ENCODE measurements at places on chromosomes 5 and 9.

DNA sequence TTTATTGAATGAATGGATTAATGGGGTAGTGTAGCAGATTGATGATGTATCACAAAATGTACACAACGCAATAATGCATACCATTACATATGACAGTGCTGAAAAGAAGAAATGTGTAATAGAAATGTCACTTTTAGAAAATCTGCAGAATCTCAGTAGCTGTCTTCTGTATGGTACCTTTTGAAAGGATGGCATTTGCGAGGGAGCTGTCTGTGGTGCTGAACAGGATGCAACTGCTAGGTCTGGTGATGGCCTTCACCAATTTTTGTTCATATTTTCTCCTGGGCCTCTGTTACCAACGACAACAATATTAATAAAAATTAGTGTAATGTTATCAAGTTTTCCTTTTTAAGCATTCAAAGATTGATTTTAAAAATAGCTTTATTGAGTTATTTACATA lies 36.2 kb upstream of the OTULIN start:
- peak; percentile 38 for DNase-seq

GRCh38 chr5:131488463-131488862 lies 146.6 kb downstream of the RAPGEF6 start:
- DNase-seq: peak; percentile 16

GRCh38 chr9:107131108-107131799 lies 151.8 kb upstream of the RAD23B start:
- no peak for DNase-seq

DNA sequence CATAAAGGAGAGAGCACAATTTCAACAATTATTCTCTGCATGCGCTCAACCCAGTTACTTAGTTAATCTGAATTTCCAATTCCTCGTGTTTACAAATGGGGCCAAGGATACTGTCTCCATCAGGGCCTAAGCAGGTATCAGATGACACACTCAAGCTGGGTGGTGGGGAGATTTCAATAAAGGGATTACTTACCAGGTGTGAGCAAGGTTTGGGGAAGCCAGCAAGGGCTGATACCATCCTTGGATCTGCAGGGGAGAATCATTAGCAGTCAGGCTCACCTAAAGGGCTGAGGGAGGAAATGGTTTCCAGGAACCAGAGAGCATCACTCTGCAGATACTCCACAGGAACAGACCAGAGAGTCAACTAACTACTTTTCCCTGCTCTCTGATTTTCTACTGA lies 487.1 kb downstream of the NTRK2 start:
- DNase-seq: no peak

- no peak for DNase-seq
Measured at GRCh38 chr5:111779922-111780292, 22.9 kb upstream of the NREP start.

DNA sequence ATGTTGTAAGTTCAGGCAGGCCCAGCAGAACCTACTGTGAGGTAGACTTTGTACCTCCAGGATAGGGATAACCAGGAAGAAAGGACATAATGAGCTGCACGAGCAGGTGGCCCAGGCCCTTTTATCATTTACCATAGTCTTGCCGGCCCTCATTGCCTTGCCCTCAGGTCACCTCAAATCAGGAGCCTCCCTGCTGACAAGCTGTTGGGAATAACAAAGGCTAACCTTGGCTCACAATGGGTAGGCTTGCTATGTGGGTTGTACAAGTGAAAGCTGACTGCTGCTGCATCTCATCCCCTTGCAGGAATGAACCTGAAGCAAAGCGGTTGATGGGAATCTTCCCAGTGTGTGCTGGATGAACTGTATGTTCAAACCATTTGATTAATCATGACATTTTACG lies 159.5 kb upstream of the ACTBL2 start:
- no peak for DNase-seq

DNA sequence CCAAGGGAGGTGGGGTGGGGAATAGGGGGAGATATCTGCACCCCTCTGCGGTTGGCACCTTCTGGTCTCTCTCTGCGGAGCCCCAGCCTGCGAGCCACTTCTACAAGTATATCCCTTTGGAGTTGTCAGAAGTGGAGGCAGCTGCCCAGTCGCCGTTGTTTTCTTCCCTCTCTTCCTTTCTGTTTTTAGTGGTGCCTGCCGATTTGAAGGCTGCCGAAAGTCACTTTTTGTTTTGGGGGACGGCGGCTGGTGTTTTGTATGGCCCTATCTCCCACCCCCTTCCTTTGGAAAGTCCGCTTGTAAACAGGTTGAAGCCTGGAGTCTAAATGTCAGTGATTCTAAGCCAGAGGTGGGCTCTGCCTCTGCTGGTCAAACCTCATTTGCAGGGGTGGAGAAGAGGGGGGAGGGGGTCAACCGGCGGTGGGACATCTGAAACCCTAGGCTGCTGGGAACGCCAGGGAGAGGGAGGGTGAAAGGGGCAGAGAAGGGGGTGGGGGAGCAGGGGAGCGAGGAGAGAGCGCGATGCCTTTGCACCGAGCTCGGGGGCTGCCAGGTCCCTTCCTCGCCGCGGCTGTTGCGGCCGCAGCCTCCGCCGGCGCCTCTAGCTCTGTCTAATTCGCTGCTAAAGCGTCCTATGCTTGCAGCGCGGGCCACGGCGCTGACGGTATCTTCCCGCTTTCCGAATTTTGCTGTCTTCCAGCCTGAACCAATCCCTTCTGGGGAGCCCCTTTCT lies at the start of gene FGF10:
FGF10 (minus strand) TSS at position 331 of the 733 bp plus-strand sequence. CDS start 738 bp downstream, outside the sequence.
- DNase-seq: no peak

- no peak for DNase-seq
Measured at GRCh38 chr9:81374459-81375186, 314.7 kb downstream of the TLE1 start.

DNA sequence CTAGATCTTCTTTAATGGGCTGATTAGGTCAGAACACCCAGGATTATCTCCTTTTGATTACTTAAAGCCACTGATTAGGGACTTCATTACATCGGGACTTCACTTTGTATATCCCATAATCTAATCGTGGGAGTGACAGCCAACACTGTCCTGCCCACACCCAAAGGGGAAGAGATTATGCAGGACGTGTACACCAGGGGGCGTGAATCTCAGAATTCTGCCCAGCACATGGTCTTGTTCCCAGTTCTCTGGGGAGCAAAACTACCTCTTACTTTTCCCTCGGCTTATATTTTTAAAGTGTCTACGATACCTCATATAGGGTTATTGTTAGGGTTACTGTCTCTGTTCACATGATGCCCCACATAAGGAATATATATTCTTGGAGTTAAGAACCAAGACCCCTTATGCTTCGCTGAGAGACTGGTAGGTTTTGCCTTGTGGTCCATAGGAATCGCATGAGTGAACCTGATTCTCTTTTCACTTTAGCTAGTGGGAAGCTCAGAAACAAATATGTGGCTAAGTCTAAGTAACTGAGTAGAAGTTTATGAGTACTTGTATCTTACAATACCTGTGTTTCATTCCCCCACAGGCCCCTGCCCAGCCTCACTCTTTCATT lies 192.7 kb downstream of the GNA14 start:
- DNase-seq: peak; percentile 24

- DNase-seq: no peak
Measured at GRCh38 chr5:35046774-35047173, 975 bp downstream of the AGXT2 start.

DNA sequence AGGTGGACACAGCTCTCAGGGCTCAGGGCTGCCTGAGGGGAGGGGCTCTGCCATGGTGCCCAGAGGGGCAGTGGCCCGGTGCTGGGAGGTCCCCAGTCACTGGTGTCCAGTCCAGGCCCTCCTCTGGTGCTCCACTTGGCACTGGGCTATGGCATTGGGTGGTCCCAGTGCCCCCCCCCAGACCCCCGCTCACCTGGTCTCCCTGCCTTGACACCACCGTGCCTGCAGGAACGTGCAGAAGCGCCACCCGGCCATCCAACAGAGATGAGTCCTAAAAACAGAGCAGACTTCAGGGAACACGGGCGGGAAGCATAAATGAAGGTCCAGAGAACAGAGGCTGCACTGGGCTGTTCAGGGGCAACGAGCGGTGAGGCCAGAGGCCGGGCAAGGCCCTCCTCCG lies 42.3 kb upstream of the NSMF start:
- no peak for DNase-seq

- no peak for DNase-seq
Measured at GRCh38 chr9:131545786-131546335, 538 bp downstream of the PRRT1B start.

DNA sequence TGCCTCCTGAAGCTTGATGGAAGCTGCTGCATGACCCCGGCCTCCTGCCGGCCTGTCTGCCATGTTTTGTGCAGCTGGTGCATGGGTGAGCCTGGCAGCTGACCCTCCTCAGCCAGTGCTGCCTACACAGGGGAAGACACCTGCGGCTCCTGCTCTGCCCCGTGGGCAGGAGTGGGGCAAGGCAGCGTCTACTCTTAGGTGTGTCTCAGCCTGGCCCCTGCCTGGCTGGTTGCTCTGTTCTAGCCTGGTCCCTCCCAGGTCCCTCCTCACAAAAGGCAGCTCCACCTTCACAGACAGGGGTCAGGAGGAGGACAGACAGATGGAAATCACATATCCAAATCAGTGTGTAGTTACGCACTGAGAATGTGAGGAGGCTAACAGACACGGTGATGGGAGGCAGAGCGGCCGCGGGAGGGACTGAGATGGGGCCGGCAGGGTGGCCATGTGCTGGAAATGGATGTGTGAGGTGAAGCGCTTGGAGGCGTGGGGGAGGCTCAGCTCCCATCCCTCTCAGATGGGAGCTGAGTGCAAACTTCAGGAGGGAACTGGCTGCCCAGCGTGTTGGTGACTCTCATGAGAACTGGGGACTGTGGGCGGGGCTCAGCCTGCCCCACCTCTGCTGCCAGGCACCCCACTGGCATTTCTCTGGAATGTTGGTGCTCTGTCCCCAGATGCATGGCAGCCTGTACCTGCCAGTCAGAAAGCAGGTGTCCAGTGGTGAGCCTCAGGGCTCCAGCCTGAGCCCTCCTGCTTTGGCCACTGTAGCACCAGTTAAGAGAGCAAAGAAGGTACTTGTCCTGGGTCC lies 43.4 kb downstream of the PPARGC1B start:
- DNase-seq: no peak

DNA sequence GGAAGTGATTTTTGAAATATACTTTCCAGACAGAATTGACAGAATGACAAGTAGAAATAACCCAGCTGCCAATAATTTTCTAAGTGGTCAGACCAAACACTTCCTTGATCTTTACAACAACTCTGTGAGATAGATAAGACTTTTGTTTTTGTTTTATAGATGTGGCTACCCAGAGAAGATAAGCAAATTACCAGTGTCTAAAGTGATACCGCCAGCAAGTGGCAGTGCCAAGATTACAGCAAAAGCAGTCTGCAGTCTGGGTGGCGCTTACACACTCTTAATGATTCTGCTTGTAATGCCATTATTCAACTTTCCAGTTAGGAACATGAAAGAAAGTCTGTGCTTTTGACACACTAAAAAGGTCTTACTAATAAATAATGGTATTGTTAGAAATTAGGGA lies 92.1 kb downstream of the HCN1 start:
- DNase-seq: no peak

- no peak for DNase-seq
Measured at GRCh38 chr5:33375900-33376299, 64.9 kb upstream of the TARS1 start.

GRCh38 chr9:121592265-121592664 lies 59.2 kb upstream of the DAB2IP start:
- DNase-seq: no peak

- no peak for DNase-seq
Measured at GRCh38 chr5:36389245-36389644, 87.5 kb upstream of the RANBP3L start.

GRCh38 chr5:54298947-54299346 lies 11.4 kb downstream of the ARL15 start:
- no peak for DNase-seq

- no peak for DNase-seq
Measured at GRCh38 chr5:56668996-56669395, 146.4 kb upstream of the MAP3K1 start.

DNA sequence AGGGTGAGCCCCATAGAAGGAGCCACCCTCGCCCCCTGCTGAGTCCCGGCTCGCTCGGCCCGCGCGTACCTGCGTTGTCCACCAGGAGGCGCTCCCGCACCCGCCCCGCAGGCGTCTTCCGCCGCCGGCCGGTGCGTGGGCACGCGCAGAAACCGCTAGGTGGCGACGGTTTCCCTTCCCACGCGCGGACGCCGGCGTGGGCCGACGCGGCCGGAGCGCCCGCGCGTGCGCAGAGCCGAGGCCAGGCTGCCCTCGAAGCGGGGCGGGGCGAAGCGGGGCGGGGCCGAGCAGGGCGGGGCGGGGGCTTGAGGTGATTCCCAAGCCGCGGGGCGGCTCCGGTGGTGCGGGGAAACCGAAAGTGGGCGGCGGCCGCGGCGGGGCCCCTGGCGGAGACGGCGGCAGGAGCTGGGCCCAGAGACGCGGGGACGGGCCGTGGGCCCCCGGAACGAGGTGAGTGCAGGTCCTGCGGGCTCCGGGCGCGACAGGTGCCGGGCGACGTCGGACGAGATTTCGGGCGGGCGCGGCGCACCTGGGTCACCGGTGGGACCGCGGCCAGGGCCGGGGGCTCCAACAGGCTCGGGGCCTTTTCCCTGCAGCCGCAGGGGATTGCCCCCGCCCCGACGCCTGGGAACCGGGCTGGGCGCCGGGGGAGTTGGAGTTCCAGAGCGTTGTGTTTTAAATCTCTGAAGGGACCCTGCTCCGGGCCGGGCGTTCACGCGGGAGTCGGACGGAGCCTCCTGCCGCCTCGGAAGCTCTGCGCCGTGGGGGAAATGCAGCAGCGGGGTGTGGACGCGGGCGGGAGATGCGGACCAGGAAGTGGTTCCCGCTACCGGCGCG lies at the start of gene TDRD7:
TDRD7 (plus strand) TSS at position 308 of the 837 bp plus-strand sequence. CDS start 16,370 bp downstream, outside the sequence.
- peak; percentile 96 for DNase-seq

DNA sequence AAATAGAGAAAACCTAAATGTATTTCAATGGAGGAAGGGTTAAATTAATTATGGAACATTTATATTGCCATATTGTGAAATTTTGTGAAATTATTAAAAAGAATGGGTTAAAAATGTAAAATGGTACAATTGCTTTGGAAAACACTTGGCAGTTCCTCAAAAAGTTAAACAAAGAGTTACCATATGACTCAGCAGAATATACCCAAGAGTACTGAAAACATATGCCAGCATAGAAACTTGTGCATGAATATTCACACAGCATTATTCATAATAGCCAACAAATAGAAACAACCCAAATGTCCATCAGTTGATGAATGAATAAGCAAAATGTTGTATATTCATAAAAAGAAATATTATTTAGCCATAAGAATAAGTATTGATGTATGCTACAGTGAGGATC lies 181.0 kb upstream of the MAST4 start:
- DNase-seq: no peak

DNA sequence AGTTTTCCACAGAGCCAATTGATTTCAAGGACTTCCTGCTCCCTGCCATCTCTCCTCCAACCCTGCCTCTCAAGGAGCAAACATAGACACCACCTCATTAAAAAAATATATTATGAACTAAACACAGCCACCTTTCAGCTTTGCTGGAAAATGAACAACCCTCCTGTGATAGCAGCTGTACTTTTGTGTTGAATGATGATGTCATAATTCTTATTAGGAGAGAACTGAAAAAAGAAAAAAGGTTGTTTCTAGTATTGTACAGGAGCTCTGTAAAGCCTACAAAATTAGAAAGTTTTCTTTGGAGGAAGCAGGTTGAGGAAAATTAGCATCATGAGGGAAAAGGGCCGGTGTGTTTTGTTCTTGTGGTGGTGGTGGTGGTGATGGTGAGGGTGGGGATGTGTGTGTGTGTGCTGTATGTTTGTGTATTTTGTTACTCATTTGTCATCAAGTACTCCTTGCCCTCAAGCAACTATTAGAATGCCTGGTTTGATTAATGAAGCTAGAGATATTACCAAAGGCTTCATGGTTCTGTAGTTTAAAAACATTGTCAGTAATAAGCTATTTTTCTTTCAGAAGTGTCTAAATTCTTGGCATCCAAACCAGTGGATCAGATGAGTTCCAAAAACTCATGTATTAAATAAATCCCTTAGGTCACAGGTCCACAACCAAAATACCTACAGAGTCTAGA lies 405.9 kb downstream of the TLE4 start:
- no peak for DNase-seq

- no peak for DNase-seq
Measured at GRCh38 chr9:129182625-129183494, 4.8 kb upstream of the IER5L start.

Measured in germinal center (tissue), 1 donor.